Stimulated activated naive B cell treated with anti-CD40 and anti-IgM and Interleukin-4, amounts not matched to agents 10 μg/mL and 1 μg/mL and 100 μg/mL, for 72 hours (primary cell): ENCODE measurements at places on chromosomes 6 and 20.

GRCh38 chr6:39887692-39888450 is 46.4 kb downstream of the MOCS1 start:
- no peak for DNase-seq

DNA sequence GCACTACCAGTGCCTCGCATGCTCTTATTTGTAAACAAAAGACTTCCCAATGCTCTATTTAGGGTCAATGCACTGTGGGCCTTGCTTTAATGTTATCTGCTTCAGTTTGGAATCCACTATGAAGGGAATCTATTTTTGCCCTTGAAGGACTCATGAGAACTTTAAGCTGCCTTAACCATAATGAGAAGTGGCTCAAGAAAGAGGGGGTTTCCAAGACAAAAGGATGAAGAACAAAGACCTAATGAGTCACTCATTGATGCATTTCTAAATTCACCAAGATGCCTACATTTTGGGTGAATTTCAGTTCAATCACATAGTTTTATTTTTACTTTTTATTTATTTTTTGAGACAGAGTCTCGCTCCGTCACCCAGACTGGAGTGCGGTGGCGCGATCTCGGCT is 228.2 kb downstream of the LY86 start:
- no peak for DNase-seq

- no peak for DNase-seq
These were observed 106.1 kb upstream of the ADGRF4 start for GRCh38 chr6:47592131-47592840.

GRCh38 chr6:25448965-25449538 is 169.9 kb downstream of the CARMIL1 start:
- DNase-seq = no peak

DNA sequence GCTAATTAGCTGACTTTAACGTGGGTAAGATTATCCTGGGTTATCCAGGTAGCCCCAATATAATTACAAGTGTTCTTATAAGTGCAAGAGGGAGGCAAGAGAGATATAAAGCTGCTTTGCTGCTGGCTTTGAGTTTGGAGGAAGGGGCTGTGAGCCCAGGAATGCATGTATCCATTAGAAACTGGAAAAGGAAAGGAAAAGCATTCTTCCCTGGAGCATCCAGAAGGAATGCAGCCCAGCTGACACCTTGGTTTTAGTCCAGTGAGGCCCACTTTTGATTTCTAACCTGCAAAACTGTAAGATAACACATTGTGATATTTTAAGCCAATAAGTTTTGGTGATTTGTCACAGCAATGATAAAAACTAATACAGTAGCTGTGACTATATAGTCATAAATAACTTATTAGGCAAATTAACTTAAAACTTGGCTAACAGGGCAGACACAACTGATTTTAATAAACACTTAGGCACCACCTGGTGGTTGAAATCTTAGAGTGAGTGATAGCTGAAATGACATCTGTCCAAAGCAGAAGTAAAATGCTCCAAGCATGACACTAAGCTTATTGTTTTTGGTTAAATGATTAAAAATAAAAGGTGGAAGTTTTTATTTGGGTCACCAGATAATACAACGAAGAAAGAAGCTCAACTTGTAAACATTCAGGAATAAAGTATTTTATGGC is 35.6 kb downstream of the ADGRF4 start:
- DNase-seq = no peak

DNA sequence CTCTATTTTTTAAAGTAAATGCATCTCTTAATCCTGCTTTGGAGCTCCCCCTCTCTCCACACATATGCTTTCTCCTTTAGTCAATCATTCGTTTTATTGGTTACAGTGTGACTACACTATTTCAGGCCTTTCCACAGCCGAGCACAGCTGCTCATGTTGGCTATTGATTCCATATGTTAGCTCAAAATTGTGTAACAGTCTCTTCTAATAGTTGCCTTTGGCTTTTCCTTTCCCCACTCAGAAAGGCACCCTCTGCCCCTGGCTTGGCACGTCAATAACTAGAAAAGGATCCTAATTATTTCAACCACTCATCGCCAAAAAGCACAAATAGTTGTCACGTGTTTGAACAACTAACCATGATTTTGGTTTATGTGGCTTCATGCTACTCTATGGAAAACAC is 410.3 kb upstream of the SLC35B3 start:
- DNase-seq = no peak

GRCh38 chr20:49989234-49990065 is 6.7 kb downstream of the SNAI1 start:
- DNase-seq = no peak

DNA sequence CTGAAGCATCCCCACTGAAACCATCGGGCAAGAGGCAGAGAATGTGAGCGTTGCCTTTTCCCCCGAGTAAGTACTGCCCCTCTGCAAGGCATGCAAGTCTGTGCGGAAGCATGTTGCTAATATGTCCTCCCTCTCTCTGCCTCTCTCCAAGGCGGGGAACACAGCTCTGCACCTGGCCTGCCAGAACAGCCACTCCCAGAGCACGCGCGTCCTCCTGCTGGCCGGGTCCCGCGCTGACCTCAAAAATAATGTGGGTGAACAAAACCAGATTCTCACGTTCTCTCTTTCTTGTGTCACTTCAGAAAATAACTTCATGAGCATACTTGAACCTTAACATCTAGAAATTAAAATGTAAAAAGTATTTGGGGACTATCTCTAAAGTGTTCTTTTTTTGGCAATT is 26.4 kb downstream of the LYRM2 start:
- DNase-seq = no peak

GRCh38 chr6:147700436-147701209 is 192.1 kb downstream of the SAMD5 start:
- no peak for DNase-seq

DNA sequence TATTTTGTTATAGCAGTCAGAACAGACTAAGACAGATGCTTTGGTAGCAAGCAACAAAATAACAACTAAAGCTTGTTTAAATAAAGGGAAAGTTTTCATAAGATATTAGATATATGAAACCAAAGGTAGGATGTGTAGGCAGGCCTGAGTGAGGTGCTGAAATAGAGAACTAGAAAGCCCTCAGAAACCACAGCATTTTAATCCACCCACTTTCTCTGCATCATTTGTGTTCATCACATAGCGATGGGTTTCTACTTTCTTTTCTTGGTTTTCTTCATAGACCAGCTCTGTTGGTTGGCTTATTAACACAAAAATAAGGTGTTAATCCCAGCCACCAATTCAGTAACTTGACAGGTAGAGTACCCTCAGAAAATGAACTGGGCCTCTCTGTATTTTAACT is 58.6 kb downstream of the RPS12 start:
- peak; percentile 28 for DNase-seq

DNA sequence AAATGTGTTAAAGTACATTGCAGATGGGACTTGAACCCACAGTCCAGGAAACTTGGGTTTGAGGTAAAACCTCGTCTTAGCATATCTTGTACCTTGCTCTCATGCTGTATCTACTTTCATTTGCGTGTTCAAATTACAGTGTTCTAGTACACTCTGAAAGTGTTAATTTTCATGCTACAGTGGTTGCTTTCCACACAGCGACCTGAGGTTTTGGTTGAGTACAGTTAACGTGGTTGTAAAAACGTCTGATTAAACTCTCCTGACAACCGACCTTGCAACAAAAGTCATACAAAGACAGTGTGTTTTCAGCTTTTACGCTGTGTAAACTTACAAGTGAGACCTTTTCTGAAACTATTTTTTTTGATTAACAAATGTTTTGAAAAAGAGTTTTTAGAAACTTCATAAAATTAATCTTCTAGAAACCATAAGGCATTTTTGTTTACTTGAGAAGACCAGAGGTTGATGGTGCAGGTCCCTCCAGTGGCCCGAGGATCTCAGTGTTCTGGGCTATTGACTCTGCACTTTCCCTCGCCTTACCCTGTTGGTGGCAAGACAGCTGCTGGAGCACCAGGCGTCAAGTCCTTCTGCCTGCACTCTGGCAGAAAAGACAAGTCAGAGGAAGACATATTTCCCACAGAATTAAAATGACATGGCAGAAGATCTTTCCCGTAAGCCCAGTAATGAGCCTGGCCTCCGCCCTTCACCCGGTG is 334.0 kb downstream of the THBS2 start:
- DNase-seq = no peak

DNA sequence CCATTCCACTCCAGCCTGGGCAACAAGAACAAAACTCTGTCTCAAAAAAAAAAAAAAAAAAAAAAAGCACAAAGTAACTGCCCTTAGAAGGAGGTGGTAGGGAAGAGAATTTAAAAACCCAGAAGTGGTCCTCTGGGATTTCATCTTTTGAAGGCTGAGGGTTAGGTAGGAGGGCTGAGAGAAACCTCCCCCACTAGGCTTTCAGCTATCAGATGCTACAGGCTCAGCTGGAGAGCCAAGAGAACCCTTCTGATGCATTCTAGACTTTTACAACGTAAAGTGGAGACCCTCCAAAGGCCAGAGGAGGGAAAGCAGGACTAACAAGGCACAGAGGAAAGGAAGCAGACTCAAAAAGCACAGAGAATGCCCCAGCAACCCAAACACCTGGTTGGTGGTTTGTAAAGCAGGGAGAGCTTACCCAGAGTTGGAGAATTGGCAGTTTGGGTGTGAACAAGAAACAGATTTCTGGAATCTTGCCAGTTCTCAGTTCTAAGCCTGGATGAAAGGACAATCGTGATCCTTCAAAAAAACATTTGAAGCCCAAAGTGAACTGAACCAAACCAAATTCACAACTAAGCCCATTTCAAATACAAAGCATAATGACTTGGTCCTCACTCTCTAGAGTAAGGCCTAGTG is 23.2 kb upstream of the SPAG4 start:
- no peak for DNase-seq

GRCh38 chr6:25541228-25541627 is 110.8 kb upstream of the SCGN start:
- DNase-seq = no peak

GRCh38 chr20:51020657-51021056 is 2.2 kb downstream of the KCNG1 start:
- no peak for DNase-seq

GRCh38 chr20:36497856-36498255 is 43.5 kb upstream of the MYL9 start:
- DNase-seq = no peak

DNA sequence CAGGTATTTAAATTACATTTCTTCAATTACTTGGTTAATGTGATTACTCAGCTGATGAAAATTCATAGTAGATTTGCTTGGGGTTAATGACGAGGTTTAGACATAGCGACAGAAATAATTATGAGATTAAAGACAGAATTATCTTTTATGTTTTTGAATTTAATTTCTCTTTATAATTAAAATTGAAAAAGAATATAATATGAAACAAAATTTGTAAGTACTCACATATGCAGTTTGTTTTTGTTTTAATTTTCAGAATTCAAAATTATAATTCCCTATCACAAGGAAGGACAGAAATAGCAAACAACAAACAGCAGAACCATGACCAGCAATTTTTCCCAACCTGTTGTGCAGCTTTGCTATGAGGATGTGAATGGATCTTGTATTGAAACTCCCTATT is at the start of gene TAAR8:
TSS of gene TAAR8 (plus strand) at position 301 of the 400 bp plus-strand sequence. CDS start at position 322, 21 bp downstream.
- no peak for DNase-seq

DNA sequence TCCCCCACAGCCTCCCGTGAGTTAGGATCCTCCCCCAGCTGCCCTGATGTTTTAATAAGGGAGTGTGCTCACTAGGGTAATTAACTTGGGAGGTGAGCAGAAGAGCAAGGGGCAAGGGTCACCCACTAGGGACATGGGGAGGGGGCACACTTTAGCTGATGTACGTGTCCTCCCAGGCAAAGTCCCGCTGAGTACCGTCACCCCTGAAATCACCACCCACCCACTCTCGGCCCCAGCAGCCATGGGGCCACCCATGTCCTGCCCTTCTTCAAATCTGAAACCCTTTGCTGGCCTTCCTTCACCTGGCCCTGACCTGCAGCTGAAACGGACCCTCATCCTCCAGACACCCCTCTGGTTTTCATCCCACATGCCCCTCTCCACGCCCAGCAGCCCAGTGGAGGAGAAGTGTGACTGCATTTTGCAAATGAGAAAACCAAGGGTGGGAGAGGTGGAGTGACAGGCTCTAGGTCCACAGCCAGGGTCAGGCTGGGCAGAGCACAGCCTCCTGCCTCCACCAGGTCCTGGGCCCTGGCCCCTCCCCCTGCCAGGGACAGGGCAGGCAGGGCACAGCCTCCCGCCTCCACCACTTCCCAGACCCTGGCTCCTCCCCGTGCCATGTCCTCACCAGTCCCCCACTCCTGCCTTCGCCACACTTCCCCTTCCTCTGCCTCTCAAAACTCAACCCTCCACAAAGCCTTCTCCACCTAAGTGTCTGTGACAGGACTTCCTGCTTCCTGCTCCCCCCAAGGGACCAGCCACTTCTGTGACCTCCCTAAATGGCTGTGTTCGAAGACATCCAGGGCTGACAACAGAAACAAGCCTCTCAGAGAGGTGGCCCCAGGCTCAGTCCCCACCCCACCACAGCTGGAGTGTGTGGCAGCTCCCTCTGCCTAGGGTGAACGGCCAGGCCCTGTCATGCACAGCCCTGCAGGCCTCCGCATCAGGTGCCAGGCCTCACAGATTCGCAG is 15.1 kb downstream of the ACSS1 start:
- peak; percentile 74 for DNase-seq

- DNase-seq = no peak
These were observed 24.7 kb downstream of the MOCS3 start for GRCh38 chr20:50983321-50983720.

DNA sequence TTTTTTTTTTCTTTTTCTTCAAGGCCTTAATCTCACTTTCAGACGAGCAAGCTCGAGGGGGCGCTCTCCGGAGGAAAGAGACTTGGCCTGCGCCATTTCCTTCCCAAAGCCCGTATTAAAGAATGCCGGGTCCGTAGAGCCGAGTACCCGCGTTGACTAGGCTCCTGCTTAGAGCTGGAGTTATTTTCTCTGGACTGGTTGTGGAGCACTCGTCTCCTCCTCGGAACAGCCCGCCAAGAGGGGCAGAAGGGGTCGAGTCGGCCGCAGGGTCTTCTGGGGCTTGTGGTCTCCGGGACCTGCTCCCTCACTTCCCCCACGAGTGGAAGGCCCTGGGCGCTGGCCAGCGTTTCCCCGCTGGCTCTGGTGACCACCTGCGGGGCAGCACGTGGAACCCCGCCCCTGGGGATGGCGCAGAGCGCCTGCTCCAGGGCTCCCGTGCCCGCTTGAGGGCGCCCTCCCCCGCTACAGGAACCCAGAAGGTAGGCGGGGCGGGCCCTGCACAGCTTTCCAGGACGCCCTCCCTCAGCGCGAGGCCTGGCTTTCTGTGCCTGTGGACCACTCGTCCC is 2.7 kb upstream of the MEI4 start:
- DNase-seq = peak; percentile 18

- no peak for DNase-seq
These were observed 491.0 kb downstream of the HAO1 start for GRCh38 chr20:7449269-7449668.

- DNase-seq = no peak
These were observed 45.2 kb upstream of the RREB1 start for GRCh38 chr6:7062451-7063162.

GRCh38 chr6:5401845-5402738 is 140.8 kb downstream of the FARS2 start:
- no peak for DNase-seq

DNA sequence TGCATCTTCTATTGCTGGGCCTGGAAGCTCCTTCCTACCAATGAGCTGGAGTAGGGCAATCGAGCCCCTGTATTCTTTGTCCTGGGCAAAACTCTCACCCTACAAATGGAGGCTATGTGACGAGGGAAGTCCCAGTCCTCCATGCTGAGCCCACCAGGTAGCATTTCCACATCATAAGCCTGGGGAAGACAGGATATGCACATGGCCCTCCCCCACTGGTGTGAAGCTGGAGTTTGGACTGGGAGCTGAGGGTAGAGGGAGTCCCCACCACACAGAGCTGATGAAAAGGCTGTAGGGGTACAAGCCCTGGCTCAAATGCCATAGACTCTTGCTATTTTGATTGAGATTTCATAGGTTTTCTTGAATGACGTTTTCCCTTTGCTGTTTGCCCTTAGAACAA is 99.5 kb upstream of the FOXC1 start:
- DNase-seq = no peak
